ENCODE measurements at places on chromosomes 2 and 18.

- peak; percentile 9 for DNase-seq
Measured at GRCh38 chr2:191740016-191740419, 62.1 kb downstream of the NABP1 start.

DNA sequence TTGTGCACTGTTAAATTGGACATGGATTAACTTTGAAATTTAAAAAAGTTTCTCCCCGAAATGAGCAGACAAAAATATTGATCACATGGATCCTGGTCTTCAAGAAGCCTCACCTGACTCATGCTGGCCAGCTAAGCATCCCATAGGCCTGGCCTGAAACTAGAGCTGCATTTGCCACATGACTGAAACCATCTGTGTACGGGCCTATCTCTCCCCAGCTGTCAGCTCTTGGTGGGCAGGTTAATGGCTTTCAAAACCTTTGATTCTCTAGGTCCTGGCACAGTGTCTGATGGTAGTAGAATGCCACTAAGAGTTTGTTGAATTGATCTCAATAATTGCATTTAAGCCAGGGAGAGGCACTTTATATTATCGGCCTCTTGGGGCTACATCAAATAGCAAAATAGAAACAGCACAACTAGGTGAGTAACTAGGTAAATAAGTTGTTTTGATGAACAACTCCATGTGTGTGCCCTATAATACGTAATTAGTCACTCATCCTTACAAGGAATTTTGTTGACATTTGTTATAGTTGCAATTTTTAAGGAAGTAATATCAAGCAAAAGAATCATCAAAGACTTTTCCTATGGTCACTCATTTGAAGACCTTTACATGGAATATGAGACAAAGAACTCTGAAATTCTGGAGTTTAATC, 251.1 kb downstream of the SP3 start:
- no peak for DNase-seq

DNA sequence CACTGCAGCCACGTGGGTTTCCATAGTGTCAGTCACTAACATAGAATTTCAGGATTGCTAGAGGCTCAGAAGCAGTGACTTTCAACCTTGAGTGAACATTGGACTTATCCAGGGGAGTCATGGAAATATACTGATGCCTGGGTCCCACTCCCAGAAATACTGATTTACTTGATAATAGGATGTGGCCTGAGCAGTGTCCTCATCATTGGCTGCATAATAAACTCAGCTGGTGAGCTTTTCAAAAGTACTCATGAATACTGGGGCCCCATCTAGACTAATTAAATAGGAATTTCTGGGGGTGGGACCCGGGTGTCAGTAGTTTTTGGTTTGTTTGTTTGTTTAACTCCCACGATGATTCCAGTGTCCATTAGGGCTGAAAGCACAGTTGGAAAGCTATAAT, 141.4 kb downstream of the COL4A4 start:
- DNase-seq = no peak

- no peak for DNase-seq
Measured at GRCh38 chr2:86638712-86639111, 15.0 kb upstream of the RNF103 start.

GRCh38 chr18:486929-487740, 13.4 kb downstream of the COLEC12 start:
- DNase-seq = no peak

DNA sequence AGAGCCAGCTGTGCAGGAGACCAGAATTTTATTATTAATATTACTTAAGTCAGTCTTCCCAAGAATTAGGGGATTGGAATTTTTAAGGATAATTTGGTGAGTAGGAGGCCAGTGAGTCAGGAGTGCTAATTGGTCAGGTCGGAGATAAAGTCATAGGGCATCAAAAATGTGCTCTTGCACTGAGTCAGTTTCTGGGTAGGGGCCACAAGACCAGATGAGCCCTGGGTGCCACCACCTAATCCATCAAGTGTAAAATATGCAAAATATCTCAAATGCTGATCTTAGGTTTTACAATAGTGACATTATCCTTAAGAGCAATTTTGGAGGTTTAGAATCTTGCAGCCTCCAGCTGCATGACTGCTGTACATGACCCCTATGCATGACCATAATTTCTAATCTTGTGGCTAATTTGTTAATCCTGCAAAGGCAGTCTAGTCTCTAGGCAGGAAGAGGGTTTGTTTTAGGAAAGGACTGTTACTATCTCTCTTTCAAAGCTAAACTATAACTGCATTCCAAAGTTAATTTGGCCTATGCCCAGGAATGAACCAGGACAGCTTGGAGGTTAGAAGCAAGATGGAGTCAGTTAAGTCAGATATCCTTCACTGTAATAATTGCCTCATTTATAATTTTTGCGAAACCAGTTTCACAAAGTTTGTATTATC, 215.9 kb downstream of the RNF152 start:
- no peak for DNase-seq

- DNase-seq = peak; percentile 47
Measured at GRCh38 chr2:147844697-147845410, at the start of gene ACVR2A. Gene ACVR2A, plus strand, starts transcription at chr2:147845029. Its CDS starts 124 bp downstream, at chr2:147845153.

- no peak for DNase-seq
Measured at GRCh38 chr18:2515171-2515787, 56.0 kb downstream of the METTL4 start.

DNA sequence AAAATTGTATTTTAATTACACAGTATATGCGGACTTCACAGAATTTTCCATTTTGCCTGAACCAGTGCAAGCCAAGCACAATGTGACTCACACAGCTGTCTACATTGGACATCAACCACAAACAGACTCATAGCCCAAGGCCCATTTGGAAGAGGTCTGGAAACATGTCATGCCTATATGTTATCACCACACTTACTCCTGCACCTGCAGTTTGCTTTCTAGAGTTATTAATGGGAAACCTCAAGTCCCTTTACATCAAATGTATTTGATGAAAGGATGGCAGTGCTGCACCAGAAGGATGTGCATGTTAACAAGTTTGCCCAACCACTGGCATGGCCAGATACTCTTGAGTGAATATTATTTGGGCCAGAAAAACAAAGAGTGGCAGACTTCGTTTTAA, 548.9 kb upstream of the CDH2 start:
- DNase-seq = no peak

DNA sequence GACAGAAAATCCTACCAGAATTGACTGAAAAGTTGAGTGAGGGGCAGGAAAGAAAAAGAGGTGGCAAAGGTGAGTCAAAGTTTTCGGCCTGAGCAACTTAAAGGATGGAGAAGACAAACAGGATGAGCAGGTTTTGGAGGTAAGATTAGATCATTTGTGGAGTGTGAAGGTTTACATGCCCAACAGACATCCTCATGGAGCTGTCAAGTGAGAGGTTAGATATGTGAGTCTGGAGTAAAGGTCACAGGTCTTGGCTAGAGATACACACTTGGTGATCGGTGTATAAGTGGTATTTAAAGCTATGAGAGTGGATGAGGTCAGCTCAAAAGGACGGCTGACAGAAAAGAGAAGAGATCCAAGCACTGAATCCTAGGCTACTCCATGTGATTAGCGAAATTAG, 11.1 kb upstream of the MYL12A start:
- DNase-seq = no peak

- DNase-seq = no peak
Measured at GRCh38 chr18:32769071-32769585, 3.7 kb downstream of the KLHL14 start.

DNA sequence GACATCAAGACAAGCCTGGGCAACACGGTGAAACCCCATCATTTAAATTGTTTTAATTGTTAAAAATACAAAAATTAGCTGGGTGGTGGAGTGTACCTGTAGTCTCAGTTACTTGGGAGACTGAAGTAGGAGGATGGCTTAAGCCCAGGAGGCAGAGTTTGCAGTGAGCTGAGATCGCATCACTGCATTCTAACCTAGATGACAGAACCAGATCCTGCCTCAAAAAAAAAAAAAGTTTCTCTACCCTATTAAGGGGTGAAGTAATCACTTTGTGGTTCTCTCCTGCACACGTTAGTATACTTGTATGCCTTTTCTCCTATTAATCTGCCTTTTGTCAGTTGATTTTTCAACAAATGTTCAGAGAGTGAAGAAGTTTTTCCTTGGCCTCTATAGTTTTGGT, 18.1 kb upstream of the PUM2 start:
- no peak for DNase-seq

GRCh38 chr2:171553858-171554257, 31.6 kb downstream of the CYBRD1 start:
- no peak for DNase-seq

- DNase-seq = no peak
Measured at GRCh38 chr2:32058130-32058529, 5.2 kb upstream of the SPAST start.

DNA sequence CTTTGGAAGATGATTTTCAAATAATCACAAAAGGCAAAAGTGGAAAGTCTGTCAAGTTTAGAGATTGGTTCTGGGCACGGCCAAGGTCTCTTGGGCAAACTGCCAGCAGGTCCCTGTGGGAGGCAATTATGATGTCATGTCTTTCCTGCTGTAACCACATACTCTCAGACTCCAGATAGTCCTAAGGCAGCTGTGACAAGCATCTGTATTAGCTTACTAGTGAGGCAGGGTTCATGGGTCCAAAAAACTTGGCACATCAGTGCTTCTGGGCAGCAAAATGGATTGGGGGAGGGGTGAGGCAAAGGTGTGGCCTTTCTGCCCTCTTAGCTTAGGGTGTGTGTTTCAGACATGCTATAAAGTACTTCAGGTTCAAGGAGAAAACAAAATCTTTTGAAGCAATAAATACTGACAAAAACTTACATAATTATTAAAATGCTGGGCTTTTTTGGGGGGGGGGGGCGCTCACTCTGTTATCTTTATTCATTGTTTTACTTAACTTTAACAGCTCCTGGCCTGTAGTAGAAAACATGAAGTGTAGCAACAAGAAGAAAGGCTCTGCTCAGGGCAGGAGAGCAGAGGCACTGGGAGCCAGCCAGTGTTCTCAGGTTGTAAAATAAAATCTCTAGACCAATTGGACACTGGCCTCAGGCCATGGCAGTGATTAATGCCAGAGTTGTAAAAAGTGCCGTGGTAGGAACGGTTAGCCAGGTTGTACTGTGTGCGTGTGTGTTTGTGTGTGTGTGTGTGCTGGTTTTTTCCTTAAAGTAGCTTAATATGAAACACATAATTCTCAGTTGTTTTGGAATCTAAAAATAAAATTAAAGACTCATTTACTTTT, 14.3 kb upstream of the TANC1 start:
- DNase-seq = peak; percentile 73

- no peak for DNase-seq
Measured at GRCh38 chr18:54161267-54161666, 63.2 kb downstream of the MBD2 start.

DNA sequence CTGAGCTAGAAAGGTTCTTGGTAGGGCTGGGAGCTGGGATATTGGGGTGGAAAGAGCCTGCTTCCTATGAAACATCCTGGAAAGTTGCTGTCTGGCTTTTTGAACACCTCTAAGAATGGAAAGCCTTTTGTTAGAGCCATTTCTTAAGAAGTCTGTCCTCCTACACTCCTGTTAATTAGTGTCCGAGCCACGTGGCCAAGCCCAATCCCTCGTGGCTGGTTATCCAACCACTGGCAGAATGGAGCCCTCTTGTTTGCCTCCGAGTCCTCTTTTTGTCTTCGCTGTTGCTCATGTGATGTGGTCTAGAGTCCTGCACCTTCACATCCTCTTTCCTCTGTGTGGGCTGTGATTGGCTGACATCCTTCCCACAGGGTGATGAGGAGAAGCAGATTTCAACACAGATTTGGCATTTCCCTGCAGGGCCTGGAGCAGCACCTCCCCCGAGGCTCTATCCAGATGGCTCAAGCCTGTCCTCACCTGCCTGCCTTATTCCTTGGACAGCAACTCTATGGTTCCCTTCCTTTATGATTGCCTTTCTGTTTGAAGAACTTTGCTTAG, 8.2 kb upstream of the TOGARAM2 start:
- peak; percentile 67 for DNase-seq

- DNase-seq = no peak
Measured at GRCh38 chr2:119228136-119228535, 4.5 kb downstream of the STEAP3 start.

DNA sequence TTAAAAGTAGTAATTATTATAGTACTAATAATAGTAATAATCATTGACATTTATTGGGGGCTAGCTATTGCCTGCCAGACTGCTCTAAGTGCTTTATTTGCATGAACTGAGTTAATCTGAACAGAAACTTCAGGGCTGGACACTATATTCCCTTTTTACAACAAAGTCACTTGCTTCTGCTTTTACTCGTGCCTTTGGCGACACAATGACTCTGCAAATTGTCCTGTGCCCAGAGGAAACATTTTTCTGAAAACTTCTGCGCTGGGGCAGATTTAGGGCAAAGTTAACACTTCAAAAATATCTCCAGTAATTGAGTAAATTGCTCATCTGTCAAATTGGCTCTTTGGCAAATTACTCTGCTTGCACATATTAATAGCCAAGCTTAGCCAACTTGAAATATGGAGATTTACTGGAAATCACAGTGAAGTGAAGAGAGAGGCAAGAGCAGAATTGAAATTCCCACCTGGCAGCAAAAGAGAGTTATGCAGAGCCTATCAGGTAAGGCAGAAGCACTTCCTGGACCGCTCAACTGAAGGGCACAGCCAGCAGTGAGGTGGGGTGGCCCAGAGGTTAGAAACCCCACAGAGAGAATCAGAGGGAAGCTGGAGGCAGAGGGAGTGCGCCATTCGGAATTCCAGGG, 36.3 kb downstream of the BMP10 start:
- DNase-seq = peak; percentile 61

GRCh38 chr18:46678041-46678440, 21.0 kb upstream of the LOXHD1 start:
- DNase-seq = no peak

DNA sequence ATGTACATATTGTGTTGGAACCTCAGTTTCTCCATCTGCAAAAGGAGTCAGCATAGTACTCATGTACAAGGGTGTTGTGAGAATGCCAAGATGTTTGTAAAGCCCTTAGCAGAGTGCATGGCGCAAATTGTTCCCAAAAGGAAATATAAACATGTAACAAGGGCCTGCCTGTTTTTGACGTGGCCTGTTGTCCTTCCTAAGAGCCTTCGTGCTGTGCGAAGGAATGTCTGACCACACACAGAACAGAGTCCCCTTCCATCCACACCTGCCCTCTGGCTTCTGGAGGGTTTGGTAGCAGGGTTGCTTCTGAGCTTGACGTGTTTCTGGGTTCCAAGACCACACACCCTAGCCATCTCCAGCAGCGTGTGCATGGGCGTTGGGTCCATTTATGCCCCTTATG, 34.9 kb downstream of the CABLES1 start:
- DNase-seq = no peak

DNA sequence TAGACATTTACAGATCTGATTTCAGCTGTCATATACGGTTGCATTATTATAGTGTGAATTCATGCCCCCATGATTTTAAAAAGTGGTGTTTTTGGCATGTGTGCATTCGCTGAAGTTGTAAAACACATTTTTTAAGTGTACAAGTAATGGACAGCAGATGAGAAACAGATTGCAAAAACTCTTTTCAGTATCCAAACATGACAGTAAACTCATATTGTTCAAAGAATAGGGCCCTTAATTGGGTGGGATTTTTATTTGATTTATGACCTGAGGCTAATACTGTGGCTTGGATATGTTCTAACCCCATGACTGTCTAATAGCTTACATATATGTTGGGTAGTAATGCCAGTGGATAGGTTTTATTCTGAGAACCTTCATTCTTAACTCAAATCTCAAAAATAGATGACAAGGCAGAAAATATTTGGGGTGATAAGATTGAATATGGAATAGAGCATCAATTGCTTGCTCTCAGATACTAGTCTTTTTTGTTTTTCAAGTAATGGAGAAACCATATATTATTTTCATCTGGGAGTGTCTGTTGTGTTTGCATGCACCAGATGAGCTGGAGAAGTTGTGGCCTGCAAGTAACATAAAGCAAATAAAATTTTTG, 118.6 kb downstream of the PARD3B start:
- DNase-seq = no peak
